CD4-positive, alpha-beta T cell treated with Interleukin-4 for 4 hours (primary cell): ENCODE measurements at places on chromosomes 13 and 19.

DNA sequence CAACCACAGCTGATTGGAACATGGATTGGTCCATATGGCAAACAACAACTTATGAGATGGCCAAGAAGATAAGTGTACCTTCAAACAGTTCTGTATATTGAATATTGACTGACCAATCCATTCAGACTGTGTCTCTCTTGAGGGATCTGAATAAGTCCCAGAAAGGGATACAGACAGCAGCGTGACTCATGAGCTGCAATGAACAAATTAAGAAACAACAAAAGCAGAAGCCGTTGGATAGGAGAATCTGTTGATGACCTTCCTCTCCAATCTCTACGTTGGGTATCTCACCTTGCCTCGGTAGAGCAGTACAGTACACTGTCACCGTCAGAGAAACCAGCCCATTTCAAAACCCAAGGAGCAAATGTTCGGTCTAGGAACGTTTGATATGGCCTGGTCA is 21.3 kb downstream of the MBD3L2B start:
- DNase-seq = no peak

- DNase-seq = no peak
Observed at GRCh38 chr13:67186995-67187569, 43.1 kb downstream of the PCDH9 start.

GRCh38 chr19:46954993-46955812 is 64.4 kb upstream of the NPAS1 start:
- peak; percentile 83 for DNase-seq

- DNase-seq = no peak
Observed at GRCh38 chr13:48255954-48256353, 22.9 kb downstream of the ITM2B start.

DNA sequence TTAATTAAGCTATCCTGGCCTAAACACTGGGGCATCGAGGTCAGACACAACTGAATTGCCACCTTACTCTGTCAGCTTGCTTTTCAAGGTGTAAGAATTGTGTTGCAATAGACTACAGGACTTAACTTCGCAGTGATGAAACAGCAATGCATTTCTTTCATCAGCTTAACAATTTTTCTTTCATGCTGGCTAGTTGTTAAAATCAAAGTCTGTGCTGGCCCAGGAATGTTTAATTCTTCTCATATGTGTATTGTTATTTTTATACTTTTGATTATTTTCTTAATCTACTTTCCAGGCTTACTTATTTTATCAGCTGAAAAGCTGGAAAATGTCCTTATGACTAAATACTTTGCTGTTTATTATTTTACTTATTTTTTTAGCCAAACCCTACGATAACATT is 79.7 kb downstream of the EFNB2 start:
- no peak for DNase-seq

- DNase-seq = no peak
Observed at GRCh38 chr13:99297331-99297730, 9.9 kb downstream of the GPR183 start.

DNA sequence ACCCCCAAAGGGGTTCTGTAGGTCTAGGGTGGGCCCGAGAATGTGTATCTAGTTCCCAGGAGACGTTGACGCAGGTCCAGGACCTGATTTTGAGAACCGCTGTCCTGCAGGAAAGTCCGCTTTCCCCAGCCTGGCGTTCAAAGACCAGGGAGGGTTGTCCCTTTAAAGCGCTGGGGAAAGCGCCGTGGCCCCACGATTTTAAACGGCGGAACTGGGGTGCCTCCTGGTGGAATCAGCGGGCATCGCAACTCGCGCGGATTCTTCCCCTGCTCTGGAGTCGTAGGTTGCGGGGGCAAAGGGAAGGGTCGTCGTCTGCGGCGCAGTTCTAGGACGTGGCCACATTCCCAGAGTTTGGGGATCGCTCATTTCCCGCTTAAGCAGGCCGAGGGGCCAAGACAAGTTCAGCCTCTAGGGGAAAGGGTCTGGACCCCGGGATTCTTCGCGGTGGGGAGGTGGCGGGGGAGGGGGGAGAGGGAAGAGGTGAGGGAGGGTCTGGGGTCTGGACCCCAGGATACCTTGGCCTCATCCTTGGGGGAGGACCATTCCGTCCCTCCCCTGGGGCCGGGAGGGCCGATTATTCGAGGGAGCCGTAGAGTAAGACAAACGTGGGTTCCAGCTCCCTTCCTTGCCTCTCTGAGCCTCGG is 7.7 kb downstream of the PNMA8B start:
- DNase-seq = peak; percentile 54

GRCh38 chr19:3420244-3420755 is 53.9 kb downstream of the NFIC start:
- no peak for DNase-seq

- DNase-seq = no peak
Observed at GRCh38 chr13:94656766-94657165, 55.1 kb downstream of the GPR180 start.

DNA sequence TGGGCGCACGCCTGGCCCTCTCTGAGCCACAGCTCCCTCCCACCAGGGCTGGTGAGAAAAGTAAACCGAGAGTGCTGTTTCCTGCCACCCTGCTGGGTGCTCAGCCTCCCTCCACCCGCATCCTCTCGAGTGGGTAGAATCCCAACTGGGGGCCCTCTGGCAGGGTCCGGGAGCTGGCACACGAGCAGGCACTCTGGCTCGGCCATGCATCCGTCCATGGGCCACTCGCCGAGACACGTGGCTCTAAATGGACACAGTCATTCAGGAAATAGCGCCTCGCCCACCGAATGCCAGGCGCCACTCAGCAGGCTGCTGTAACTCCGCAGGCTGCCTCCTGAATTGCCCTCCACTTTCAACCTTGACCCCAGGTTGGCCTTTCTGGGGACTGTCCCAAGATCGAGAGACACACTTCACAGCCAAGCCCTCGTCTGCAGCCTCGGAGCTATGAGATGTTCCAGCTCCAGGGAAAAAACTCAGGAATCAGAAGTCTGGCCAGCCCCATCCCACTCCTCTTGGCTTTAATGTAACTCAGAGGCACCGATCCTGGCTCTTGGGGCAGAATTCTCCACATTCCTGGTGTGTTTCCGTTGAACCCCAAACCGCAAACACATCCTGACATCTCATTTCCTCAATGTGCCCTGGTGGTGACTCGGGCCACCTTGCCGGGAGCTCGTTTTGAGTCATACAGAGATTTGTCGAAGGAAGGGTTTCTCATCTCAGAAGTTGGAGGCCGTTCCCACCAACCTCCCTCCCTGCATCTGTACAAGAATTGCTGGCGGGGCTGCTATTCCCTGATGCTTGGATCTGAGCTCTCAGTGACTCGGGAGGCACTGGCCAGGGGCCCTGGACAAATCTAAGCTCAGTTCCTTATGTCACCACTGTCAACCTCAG is 14.1 kb downstream of the KLF2 start:
- DNase-seq = peak; percentile 51
